ENCODE measurements at places on chromosomes 7 and 10.
A peak's percentile ranks its signal among the peaks of the same experiment; 100 is the strongest.

GRCh38 chr10:3780021-3780770, 4.8 kb downstream of the KLF6 start:
- DNase-seq = no peak

DNA sequence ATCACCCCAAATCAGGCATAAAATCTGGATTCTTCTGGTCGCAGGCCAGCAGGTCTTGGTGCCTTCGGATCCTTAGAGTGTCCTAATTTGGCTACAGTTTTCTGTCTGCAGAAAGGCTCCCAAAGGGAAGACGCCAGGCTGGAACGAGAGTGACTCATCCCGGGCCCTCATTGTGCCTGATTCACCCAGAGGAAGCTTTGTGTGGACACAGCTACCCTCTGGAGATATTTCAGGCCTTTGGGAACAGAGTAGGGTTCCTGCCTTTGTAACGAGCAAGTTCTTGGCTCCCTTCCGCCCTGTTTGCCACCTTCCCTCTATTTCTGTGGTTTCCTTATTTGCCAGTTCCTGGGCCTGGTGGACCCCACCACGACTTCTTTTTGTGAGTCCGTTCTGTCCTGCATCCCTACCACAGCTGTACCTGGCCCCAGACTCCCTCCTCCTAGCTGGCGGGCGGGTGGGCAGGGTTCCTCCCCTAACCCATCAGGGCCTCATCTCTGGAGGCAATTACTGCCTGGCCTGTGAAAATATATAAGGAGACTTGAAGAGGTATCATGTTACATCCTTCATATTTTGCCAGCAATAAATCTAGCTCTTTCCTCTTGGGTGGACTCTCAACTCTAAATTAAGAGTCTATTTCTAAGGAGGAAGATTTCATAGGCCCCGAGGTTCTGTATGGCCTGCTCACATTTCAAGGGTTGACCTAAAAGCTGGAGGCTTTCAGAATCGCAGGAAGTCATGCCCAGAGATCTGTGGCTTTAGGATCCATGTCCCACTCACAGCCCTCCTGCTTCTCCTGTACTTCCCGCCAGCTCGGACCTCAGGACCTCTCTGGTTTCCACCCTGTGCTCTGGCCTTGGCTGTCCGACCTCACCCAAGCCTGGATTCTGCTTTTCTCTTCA, 219.2 kb upstream of the ZNF32 start:
- peak; percentile 71 for DNase-seq

DNA sequence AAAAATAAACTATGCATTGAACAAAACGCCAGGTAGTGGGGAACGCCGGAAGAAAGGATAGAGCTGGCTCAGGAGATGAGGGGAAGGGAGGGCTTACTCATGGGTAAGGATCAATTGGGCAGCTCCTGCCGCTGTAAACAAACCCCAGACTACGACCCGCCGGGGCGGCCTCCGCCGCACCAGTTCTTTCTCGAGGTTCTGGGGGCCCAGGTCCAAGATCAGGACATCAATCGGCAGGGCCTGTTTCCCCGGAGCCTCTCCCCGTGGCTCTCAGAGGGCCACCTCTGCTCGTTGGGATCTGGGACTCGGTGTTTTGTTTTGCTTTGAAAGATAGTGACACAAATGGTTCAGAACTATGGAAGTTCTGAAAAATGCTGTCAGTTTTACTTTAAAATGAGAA, 140.4 kb downstream of the ELFN1 start:
- no peak for DNase-seq

GRCh38 chr7:114787556-114787955, 134.3 kb upstream of the MDFIC start:
- DNase-seq = no peak

DNA sequence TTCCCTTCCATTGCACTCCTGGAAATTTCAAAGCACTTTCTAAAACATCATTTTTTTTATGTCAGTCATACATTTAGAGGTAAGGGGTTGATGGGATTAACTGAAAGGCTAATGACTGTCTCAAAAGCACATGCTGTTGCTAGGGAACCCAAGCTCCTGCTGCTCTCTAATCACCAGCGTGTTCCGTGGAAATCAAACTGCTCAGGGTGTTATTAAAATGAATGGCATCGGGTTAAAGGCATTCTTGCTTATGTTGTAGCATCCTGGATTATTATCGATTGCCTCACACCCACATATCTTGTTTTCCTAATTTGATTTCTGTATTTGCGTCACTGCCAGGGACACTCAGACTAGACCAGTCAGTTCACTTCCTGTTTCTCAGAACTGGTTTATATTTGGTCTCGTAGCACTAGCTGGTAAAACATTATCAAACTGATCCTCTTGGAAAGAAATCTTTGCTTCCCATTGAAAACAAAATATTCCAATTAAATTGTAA, 216.5 kb upstream of the MKLN1 start:
- DNase-seq = no peak

- DNase-seq = no peak
These were observed 411.9 kb downstream of the GRM8 start for GRCh38 chr7:126840869-126841268.

GRCh38 chr10:48476279-48476982, 128.4 kb downstream of the ARHGAP22 start:
- no peak for DNase-seq

DNA sequence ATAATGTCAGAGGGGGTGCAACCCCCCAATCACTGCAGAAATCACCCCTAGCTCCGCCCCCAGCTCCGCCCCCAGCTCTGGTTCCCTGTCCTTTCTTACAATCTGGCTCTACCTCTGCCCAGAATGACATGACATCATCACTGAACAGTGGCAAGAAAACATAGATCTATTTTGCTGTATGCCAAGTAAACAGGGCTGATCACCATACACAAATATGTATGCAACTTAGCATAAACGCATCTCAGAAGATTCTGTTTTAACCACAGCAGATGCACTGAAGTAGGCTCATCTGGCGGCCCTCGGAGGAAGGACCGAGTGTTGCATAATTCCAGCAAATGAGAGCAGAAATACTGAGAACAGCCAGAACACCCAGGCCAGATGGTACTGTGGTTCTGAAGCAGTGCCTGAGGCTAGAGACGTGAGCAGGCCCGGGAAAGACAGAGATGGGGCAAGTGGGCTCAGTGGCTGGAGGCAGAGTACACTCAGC, 293.3 kb upstream of the KLF14 start:
- peak; percentile 62 for DNase-seq

DNA sequence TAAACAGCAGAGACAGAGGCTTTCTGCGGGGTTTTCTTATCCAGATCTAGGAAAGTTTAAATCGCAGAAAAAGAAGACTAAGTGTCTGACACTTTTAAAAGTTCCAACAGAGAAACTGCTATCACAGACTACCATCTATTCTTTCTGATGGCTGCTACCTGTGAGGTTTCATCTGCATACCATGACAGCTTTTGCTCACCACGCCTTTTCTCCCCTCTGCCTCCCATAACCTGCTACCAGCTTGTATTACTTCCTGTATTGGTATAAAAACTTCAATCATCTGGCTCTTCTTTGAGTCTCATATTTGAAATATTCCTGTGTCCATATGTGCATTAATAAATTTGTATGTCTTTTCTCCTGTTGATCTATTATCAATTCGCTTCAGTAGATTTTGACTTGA, 34.1 kb upstream of the RTKN2 start:
- no peak for DNase-seq

GRCh38 chr7:118312966-118313365, 88.5 kb downstream of the ANKRD7 start:
- no peak for DNase-seq
